Neural progenitor cell (in vitro differentiated cells): ENCODE measurements at places on chromosomes 12 and 14. TPM values are rescaled to one million over a fixed set of nuclear protein-coding genes. Genes with fewer than 3 reads are reported as not detected.

Gene ANAPC5
- total RNA-seq, result 143 and 190 TPM in 2 replicates

Gene PLEKHD1
- not detected in 2 replicates for total RNA-seq

Gene KLRC4
- total RNA-seq, result not detected in 2 replicates

Gene FAM90A1
- total RNA-seq, result 0.09 TPM in 1 of 2 replicates, not detected in the other

Gene ANKRD33
- 0.39 and 0.46 TPM in 2 replicates for total RNA-seq

Gene CCDC38
- total RNA-seq, result 0.12 and 0.13 TPM in 2 replicates

Gene RAD51B
- total RNA-seq, result 33.6 and 50.5 TPM in 2 replicates

Gene IL23A
- 0.31 and 1.5 TPM in 2 replicates for total RNA-seq

Gene C12orf54
- total RNA-seq, result not detected in 2 replicates

Gene RD3L
- not detected in 2 replicates for total RNA-seq

Gene OR11H6
- total RNA-seq, result not detected in 2 replicates

Gene APOLD1
- total RNA-seq, result 7.4 and 11.8 TPM in 2 replicates

Gene TRIM9
- 1.3 and 2.3 TPM in 2 replicates for total RNA-seq

Gene IL26
- not detected in 2 replicates for total RNA-seq

Gene SCN8A
- 9.3 and 14.2 TPM in 2 replicates for total RNA-seq

Gene KHNYN
- total RNA-seq, result 20.4 and 34.7 TPM in 2 replicates

Gene CPM
- 0.02 and 0.28 TPM in 2 replicates for total RNA-seq

Gene IQSEC3
- 0.09 and 1.0 TPM in 2 replicates for total RNA-seq

Gene NT5DC3
- total RNA-seq, result 3.1 and 4.3 TPM in 2 replicates

Gene CEP128
- 10.4 and 12.1 TPM in 2 replicates for total RNA-seq

Gene TEX22
- total RNA-seq, result 0.84 TPM in 1 of 2 replicates, not detected in the other

Gene MGAT4C
- total RNA-seq, result not detected in 2 replicates

Gene SMIM41
- total RNA-seq, result not detected in 2 replicates

Gene SLC22A17
- total RNA-seq, result 22.2 and 80.8 TPM in 2 replicates
